RWPE1 (cell line): ENCODE measurements at places on chromosomes 4 and X.

GRCh38 chrX:121886557-121886956, 839.1 kb downstream of the GLUD2 start:
- peak; percentile 1 for DNase-seq

- no peak for DNase-seq
Measured at GRCh38 chr4:5376015-5376414, 324.7 kb downstream of the STK32B start.

DNA sequence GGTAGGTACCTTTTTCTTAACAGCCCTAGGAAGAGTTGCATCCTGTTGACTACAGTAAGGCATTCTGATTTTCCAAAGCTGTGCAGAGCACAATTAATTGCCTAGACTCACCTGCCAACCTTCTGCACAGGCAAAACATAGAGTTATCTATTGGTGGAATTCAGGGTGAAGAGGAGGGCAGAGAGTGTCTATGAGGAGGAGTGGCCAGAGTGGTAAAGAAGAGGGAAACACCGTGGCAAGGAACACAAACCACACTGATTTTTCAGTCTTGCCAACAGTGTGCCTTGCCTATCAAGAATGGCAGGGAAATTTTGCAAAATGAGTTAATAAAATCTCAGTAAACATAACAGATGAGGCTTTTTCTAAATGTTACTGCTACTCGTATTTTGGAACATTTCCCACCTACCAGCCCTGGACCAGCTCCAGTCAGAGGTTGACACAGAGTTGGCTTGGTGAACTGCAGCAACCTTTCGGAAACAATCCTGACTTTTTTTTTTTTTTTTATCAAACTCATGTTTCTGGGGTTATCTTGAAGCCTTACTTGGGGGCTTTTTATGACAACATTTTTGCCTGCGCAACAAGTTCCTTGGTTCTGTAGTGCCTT, 67.9 kb upstream of the CAPN6 start:
- DNase-seq, result no peak

GRCh38 chr4:102593147-102593546, 92.0 kb downstream of the NFKB1 start:
- no peak for DNase-seq

- no peak for DNase-seq
Measured at GRCh38 chr4:128285085-128285997, 2.3 kb downstream of the PGRMC2 start.

DNA sequence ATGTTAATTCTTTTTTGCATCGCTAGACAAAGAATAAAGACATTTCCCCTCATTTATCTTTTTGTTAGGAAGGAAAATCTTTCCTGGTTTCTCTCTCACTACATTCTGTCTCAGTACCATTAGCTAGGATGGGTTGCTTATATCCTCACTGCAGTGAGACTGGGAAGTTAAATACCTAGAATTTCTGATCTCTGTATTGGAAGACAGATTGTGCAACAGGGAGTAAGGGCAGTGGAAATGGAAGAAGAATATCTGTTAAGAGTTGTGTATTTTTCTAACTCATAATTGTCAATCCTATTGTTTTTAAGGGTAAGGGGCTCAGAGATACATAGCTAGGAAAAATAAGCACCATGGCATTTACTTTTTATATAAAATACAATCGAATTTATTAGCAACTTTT, 19.6 kb downstream of the PTPN13 start:
- DNase-seq, result no peak

- no peak for DNase-seq
Measured at GRCh38 chr4:55435141-55435841, 39.5 kb downstream of the TMEM165 start.
